ELR (cell line): ENCODE measurements at places on chromosomes 6 and 20.

- DNase-seq: no peak
Observed at GRCh38 chr6:13152764-13153163, 175.6 kb downstream of the TBC1D7 start.

- peak; percentile 74 for DNase-seq
Observed at GRCh38 chr6:16704401-16705045, 56.7 kb downstream of the ATXN1 start.

DNA sequence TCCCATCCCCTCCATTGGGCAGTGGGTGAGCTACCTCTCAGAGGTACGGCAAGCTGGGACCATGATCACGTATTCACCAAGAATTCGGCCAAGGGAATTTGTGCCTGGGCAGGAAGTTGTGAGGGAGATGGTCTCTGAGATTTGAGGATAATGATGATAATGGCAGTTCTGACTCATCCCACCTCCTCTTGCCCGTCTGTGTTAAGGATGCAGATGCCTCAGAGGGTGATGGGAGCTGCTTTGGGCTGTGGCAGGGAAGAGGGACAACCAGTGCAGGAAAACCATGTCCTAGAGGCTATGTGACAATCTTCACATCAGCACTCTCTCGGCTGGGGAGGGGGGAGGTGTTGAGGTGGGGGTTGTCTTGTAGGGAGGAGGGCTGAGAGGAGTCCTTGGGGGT is 4.3 kb downstream of the TGM6 start:
- DNase-seq: peak; percentile 67

- DNase-seq: peak; percentile 97
Observed at GRCh38 chr20:50292591-50293283, 102.1 kb downstream of the CEBPB start.

GRCh38 chr6:158020272-158020711 is 38.6 kb downstream of the SYNJ2 start:
- DNase-seq: no peak

DNA sequence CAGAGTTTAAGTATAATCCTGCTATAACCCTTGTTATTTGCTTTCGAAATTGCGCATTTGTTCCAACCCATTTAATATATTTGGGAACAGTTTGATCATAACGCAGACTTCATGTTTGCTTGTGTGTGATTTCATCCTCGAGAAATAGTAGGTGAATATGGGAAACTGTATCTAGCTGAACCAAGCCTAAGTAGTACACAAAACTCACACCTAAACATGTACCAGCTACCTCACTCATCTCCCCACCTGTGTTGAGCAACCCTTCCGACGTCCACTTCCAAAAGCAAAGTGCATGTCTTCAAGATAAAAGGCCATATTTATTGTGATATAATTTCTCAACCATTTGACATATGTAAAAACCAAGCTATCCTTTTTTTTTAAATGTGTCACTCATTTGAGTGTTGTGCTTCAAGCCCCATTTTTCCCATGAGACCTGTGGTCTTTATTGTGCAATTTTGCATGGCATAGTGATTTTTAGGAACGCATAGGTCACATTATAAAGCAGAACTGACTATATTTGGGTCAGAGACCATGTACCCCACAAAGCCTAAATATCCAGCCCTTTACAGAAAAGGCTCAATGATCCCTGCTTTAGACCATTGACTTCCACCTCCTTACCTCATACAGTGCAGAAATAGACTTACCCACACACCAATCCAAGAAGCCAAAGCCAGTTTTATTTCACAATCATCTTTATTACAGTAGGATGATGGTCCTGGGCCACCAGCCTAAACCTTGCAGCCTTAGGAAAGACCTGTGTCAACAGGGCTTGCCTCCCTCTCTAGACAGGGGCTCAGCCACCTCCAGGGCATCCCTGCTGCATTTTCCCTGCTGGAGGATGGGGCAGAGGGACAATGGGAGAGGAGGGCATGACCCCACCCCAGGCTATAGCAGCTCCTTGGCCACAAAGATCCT is 7.1 kb downstream of the CCND3 start:
- no peak for DNase-seq

DNA sequence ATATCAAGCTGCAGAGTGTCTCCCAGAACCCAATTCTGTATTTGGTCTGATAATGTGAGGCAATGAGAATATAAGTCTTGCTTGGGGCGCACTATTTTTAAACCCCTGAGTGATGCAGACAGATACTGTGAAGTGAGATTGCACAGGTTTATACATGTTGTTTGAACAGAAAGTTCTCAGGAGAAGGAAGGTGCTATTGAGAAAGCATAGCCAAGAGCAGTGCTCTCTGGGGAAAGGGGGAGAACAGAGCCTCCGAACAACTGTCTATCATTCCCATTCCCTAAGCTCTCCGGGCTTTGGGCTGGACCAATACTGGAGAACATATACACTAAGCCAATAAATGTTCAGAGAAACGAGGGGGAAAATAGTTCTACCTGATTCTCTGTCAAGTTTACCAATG is 75.8 kb downstream of the PERP start:
- no peak for DNase-seq

DNA sequence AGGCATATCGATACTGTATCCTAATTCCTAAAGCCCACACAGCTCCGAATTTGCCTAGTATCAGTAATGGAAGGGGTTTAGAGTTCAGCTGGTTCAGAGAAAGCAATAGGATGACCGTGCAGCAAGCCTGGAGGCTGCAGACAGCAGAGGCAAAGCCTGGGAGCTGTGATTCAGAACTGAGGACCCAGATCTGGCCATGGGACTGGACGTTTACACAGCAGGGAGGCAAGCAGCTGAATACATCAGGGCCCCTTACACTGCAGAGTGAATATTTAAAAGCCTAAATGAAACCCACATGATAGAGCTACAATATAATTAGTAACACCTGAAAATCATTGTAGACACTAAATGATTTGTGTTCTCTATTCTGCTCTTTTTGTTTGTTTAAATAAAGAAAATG is 38.0 kb downstream of the ELOVL2 start:
- peak; percentile 25 for DNase-seq
